ENCODE measurements at places on chromosomes 4 and X. TPM values are rescaled to one million over a fixed set of nuclear protein-coding genes. Genes with fewer than 3 reads are reported as not detected.

Gene HHIP
- 0.84 TPM for total RNA-seq

Gene SH3RF1
- total RNA-seq: 10.6 TPM

Gene TREX2
- total RNA-seq: 2.0 TPM

Gene PDZD4
- 3.2 TPM for total RNA-seq

Gene PAGE5
- not detected for total RNA-seq

Gene CT45A1
- not detected for total RNA-seq

Gene ITM2A
- not detected for total RNA-seq
